IMR-90 (cell line): ENCODE measurements at places on chromosomes 2 and 18.

- no peak for DNase-seq
Observed at GRCh38 chr2:10558281-10559030, 110.3 kb upstream of the ODC1 start.

GRCh38 chr2:134268265-134268664, 14.4 kb downstream of the MGAT5 start:
- DNase-seq = peak; percentile 48

- DNase-seq = no peak
Observed at GRCh38 chr18:5162111-5162510, 34.9 kb downstream of the AKAIN1 start.

DNA sequence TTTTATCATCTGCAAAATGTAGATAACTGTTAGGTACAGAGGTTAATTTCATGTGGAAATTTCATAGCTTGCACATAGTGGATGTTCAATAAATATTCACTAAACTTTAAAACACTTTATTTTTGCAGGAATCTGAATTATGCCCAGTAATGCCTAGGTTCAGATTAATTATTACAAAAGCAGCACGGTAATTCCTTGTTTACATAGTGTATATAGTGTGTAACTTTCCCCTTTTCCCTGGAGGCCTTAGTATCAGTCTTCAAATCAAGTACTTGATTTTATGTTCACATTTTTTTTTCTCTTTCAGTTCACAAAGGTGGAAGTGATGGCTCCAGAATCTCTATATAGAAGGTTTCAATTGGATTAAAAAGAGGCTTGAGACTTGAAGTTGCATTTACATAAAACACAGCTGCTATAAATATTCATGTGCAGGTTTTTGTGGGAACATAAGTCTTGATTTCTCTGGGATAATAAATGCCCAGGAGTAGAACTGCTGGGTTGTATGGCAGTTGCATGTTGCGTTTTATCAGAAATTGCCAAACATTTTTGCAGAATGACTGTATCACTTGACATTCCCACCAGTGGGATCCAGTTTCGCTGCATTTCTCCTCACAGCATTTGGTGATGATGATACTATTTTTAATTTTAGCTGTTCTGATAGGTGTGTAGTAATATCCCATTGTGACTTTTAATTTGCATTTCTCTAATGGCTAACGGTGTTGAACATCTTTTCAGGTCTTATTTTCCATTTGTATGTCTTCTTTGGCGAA, 27.6 kb upstream of the LGALSL start:
- peak; percentile 16 for DNase-seq

DNA sequence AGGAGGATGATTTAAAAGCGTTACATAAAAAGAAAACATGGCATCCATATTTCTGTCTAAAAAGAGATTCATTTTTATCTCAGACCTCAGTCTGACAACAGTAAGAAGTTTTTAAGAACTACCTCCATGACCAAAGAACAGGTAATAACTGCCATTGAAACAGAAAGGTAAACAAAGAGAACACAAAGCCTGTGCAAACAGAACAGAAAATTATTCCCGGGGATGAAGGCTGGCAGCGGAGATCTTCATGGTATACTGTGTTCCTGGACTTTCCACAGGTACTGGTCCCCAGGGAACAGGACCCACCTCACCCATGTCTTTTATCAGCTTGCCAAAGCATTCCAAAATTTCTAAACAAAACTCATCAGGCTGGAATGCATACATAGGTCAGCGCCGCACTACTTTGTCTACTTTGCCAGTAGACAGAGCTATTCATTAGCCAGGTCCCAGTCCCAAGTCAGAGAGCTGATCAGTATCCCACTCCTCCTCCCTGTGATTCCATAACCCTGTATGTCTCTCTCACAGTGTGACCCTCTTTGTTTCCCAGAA, 277.3 kb downstream of the MBD2 start:
- no peak for DNase-seq

DNA sequence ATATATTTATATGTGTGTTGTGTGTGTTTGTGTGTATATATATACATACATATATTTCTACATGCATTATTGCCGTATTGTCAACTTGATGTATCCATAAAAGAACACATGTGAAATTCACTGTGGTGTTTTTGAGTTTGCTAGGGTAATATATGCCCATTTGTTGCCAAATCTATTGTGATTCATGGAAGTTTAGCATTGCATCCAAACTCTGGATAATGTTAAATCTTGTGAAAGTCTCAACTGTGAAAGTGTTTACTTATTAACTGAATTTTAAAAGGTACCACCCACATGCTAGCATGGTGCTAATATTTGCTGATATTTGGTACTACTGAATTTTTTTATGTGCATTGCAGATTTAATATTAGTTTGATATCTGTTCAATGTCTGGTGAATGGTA, 96.6 kb upstream of the SLC8A1 start:
- DNase-seq = no peak

- DNase-seq = no peak
Observed at GRCh38 chr18:73653827-73654226, 493.8 kb downstream of the FBXO15 start.
